ENCODE measurements at places on chromosomes 6 and 20.

DNA sequence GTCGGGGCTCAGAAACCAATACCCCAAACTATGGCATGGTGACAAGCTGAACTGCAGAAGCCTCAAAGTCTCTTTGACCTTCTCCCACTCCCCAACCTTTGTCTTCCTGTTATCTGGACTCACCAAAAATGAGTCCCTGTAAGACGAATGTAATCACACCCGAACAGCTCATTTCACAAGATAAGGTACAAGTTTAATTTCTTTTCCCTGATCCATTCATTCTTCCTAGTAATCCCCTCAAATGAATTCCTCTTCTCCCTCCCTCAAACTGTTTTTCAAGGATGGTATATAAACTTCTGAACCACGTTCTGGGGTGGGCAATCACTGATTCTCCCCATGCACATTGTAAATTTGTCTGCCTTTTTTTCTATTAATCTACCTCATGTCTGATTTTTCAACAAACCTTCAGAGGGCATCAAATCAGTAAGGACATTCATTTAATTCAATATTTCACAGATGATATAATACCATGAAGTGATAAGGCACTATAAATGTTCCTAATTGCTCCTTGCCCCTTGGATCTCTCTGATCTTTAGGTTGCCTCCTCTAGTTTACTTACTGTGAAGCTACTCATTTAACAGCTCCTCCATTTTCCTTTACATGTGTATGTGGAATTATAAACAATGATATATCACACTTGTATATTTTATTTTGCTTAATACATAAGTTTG is 77.2 kb downstream of the OR2B2 start:
- DNase-seq: no peak

GRCh38 chr6:143055213-143055612 is 5.5 kb upstream of the AIG1 start:
- DNase-seq: no peak

- DNase-seq: no peak
Measured at GRCh38 chr6:144353871-144354314, 68.8 kb downstream of the UTRN start.

- DNase-seq: no peak
Measured at GRCh38 chr20:36773107-36773596, 411 bp downstream of the DSN1 start.

DNA sequence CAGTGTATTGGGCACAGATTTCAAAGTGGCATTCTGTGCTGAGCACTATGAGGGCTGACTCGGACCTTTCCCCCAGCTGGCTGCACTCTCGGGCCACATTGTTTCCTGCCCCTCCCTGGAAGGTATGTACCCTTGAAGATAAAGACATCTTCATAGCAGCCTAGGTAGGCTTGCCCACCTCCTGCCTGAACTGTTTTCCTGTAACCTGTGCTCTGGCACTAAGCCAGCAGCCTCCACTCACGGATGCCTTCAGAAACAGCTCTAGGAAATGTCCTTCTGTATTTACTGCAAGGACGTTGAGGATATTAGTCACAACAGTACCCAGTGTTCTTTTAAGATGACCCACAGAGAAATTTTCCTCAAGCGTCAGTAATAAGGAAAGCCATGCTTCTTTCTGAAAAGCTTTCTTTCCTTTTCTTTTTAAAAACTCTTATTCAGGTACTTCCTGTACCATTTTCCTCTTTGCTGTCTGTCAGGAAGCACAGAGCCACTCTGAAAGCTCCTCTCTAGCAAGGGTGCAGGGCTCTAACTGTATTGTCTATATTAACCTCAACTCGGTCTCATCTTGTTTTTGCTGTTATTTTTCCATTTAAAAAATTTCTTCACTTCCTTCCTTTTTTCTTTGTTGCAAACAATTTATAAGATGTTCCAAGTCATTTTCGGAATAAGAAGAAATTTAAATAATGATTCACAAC is 43.5 kb downstream of the TTI1 start:
- no peak for DNase-seq

Data from Peyer's patch (tissue), 4 donors.